ENCODE measurements at places on chromosomes 5 and 9. TPM values are rescaled to one million over a fixed set of nuclear protein-coding genes. Genes with fewer than 3 reads are reported as not detected.

ARHGAP26 gene
- 0.67 TPM for total RNA-seq

LPAR1 gene
- 106 TPM for total RNA-seq

CEP72 gene
- 6.1 TPM for total RNA-seq

DOCK2 gene
- 3.0 TPM for total RNA-seq

PROB1 gene
- total RNA-seq = 1.5 TPM

TLX3 gene
- not detected for total RNA-seq

NR5A1 gene
- not detected for total RNA-seq

NFIB gene
- total RNA-seq = 14.1 TPM

TCOF1 gene
- 37.2 TPM for total RNA-seq

ABL1 gene
- total RNA-seq = 47.2 TPM

HMGCS1 gene
- 247 TPM for total RNA-seq

PCDHB13 gene
- under 0.01 TPM for total RNA-seq

SLC6A18 gene
- total RNA-seq = not detected

PRLR gene
- 0.84 TPM for total RNA-seq

MED10 gene
- 16.8 TPM for total RNA-seq

SLC27A6 gene
- 0.17 TPM for total RNA-seq

MXD3 gene
- 89.0 TPM for total RNA-seq

SARDH gene
- 6.2 TPM for total RNA-seq

IFNA13 gene
- not detected for total RNA-seq

CNTNAP3B gene
- 5.8 TPM for total RNA-seq

FOXD4L6 gene
- not detected for total RNA-seq

PDGFRB gene
- total RNA-seq = 84.2 TPM

FAT2 gene
- not detected for total RNA-seq

DAB2IP gene
- total RNA-seq = 10.1 TPM

OR2S2 gene
- not detected for total RNA-seq

C5orf52 gene
- not detected for total RNA-seq

CCDC171 gene
- total RNA-seq = 1.5 TPM

SV2C gene
- total RNA-seq = not detected

TRIM14 gene
- total RNA-seq = 8.9 TPM

RETREG1 gene
- 0.84 TPM for total RNA-seq

PPIC gene
- total RNA-seq = 16.8 TPM

DMRT3 gene
- not detected for total RNA-seq

NAIP gene
- total RNA-seq = 2.0 TPM

TPPP gene
- 0.17 TPM for total RNA-seq

AIF1L gene
- total RNA-seq = 0.30 TPM

SSNA1 gene
- 75.8 TPM for total RNA-seq

CRHBP gene
- 0.45 TPM for total RNA-seq

CAPSL gene
- 1.3 TPM for total RNA-seq

ADGRD2 gene
- total RNA-seq = not detected

STKLD1 gene
- total RNA-seq = not detected

ANKRD18A gene
- under 0.01 TPM for total RNA-seq

UNC13B gene
- total RNA-seq = 11.3 TPM
